Stimulated activated CD8-positive, alpha-beta memory T cell treated with anti-CD3 and anti-CD28 coated beads, Interleukin-12 subunit alpha, Interleukin-12 subunit beta, amount 100 ng/mL, for 1 hour (primary cell): ENCODE measurements at places on chromosomes 5 and 9.

DNA sequence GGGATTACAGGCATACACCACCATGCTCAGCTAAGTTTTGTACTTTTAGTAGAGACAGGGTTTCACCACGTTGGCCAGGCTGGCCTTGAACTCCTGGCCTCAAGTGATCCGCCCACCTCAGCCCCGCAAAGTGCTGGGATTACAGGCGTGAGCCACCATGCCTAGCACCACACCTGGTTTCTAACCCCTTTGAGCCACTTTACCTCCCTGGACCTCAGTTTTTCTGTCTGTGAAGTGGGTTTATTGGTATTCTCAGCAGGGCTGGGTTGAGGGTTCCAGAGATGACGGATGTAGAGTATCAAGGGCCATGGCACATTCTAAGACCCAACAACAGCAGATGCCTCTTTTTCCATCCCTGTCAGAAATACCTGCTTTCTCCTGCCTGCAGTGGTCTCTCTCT is 38.6 kb downstream of the AMBP start:
- DNase-seq: no peak

GRCh38 chr9:121786998-121787422 is 135.6 kb downstream of the DAB2IP start:
- no peak for DNase-seq

DNA sequence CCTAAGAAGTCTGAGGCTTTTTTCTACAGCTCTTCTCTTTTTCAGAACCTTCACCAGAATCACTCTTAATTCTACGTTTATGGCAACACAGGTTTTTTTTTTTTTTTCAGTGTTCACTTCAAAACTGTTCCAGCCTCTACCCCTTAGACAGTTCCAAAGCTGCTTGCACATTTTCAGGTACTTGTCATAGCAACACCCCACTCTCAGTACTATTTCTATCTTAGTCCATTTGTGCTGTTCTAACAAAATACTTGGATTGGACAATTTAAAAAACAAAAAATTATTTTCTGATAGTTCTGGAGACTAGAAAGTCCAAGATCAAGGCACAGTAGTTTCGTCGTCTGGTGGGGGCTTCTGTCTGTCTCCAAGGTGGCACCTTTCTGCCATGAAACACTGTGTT is 340.9 kb upstream of the RPS23 start:
- DNase-seq: no peak

GRCh38 chr5:128228521-128228920 is 145.0 kb downstream of the SLC12A2 start:
- no peak for DNase-seq

DNA sequence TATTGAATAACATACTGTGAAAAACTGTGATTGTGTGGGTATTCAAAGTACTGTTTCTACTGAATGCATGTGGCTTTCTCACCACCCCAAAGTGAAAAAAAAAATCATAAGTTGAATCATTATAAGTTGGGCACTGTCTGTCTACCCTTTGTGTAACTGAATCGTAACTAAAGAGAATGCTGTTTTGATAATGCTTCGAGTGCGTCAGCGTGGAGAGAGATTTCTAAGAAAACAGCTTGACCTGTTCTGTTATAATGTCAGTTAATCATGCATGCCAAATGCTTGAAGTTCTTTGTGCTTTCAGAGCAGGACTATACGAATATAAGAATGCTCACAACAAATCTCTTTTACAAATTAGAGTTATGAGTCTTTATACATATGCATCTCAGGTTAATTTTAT is 148.8 kb upstream of the SGCD start:
- DNase-seq: no peak

- no peak for DNase-seq
Observed at GRCh38 chr5:125142458-125142857, 396.0 kb upstream of the ZNF608 start.

GRCh38 chr9:129624947-129625346 is 1.0 kb upstream of the NTMT1 start:
- no peak for DNase-seq

- no peak for DNase-seq
Observed at GRCh38 chr5:141747152-141748141, 65.4 kb upstream of the ARAP3 start.

- DNase-seq: no peak
Observed at GRCh38 chr9:14932231-14932630, 22.0 kb upstream of the FREM1 start.
